ENCODE measurements at places on chromosomes 6 and 20.

DNA sequence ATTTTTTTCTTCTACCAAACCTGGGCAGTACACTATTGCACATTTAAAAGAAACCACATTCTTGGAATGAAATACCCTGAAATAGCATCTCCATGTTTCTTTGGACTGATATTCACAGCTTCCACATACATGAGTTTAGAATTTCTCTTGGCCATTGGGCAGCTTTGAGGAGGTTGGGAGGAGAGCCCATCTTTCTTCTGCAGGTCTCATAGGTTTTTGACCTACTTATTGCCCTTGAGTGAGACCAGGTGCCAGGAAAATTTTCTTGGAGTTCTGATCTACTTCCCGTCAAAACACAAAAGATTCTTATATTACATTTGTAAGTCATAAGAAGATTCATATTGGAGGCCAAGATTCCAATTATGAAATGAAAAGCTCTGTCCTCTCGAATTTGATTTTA lies 212.0 kb downstream of the IBTK start:
- DNase-seq, result no peak

- no peak for DNase-seq
Observed at GRCh38 chr6:150697515-150697914, 97.8 kb downstream of the PLEKHG1 start.

- DNase-seq, result no peak
Observed at GRCh38 chr6:18395177-18395855, 8.2 kb downstream of the RNF144B start.

DNA sequence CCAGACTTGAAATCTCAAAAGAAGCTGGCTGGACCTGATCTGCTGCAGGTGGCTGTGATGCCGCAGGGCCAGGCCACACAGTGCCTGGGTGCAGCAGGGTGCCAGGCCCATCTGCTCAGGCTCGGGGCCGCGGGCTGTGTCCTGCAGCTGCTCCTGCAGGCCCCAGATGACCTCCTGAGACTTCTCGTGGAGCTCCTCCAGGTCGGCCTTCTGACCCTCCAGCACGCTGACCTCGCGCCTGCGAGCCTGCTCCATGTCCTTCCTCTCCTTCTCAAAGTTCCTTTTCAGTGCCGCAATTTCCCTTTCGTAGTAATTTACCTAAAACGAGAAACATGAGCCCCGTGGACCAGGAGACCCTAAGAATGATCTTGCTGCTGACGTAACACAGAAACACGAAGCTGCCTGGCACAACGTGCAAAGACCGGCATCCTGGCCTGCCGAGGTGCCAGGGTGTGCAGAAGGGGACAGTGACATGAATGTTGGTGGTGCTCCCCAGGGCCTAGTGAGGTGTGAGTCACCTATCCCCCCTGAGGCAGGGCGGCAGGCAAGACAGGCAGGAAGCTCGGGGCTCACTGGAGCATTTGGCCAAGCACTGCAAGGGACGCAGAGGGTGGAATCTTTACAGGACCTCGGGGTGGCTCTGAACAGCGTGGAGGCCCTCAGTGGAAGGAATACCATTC lies 71.6 kb downstream of the GINS1 start:
- no peak for DNase-seq

- DNase-seq, result no peak
Observed at GRCh38 chr6:73713426-73714147, 17.6 kb downstream of the CD109 start.

- DNase-seq, result no peak
Observed at GRCh38 chr20:10806539-10806938, 132.7 kb upstream of the JAG1 start.

GRCh38 chr20:54065601-54066038 lies 4.8 kb downstream of the BCAS1 start:
- DNase-seq, result no peak

DNA sequence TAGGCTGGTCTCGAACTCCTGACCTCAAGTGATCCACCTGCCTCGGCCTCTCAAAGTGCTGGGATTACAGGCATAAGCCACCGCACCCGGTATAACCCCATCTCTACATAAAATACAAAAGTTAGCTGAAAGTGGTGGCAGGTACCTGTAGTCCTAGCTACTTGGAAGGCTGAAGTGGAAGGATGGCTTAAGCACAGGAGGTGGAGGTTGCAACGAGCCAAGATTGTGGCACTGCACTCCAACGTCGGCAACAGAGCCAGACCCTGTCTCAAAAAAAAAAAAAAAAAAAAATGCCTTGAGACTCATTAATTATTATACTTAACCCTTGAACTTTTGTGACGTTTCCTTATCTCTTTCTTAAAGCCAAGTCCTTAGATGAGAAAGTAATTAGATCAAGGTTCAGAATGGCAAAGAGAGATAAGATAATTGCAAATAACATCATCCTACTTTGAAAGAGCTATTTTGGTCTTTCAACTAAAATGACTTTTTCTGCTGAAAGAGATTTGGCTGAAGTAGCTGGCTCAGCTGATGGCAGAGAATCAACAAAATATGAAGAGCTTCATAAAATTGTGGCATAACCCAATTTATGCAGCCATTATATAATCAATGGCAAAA lies 4.7 kb upstream of the SHLD1 start:
- no peak for DNase-seq

DNA sequence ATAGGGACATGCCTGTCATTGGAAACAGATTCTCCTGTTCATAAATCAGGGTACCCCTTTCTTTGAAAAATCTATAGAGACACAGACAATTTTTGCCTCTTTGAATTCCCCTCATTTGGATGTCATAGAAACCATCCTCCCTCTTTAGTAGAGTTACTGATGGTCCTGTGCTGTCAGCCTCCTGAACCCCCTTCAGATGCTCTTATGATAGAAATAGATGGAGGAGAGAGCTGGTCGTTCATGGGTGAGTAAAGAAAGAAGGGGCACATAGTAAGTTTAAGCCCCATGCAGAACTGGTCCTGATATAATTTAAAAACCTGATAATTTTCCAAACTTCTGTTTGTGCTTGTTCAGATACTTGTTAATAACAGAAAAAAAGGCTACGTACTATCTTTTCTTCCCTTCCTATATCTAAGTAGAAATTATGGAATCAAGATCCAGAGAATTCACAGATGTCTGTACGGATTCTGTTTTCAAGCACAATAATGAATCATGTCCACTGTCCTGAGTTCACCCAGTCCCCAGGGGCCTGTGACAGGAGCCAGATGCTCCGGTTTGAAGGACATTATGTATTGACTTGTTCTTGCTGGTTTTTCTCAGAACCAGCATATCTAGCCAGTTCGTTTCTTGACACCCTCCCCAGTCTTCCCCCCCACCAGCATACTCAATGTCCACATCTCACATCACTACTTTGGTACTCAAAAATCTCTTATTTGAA lies 78.1 kb downstream of the NCOA7 start:
- DNase-seq, result no peak

GRCh38 chr20:49496553-49497397 lies 14.3 kb upstream of the KCNB1 start:
- no peak for DNase-seq

Data from stimulated activated CD4-positive, alpha-beta T cell treated with anti-CD3 and anti-CD28 coated beads, Interleukin-1b, Interleukin-23, amount 100 ng/mL, for 1 hour (primary cell).